Stimulated activated CD4-positive, alpha-beta T cell treated with anti-CD3 and anti-CD28 coated beads, TNF-alpha, amount 100 ng/mL, for 48 hours (primary cell): ENCODE measurements at places on chromosomes 2 and 18.

DNA sequence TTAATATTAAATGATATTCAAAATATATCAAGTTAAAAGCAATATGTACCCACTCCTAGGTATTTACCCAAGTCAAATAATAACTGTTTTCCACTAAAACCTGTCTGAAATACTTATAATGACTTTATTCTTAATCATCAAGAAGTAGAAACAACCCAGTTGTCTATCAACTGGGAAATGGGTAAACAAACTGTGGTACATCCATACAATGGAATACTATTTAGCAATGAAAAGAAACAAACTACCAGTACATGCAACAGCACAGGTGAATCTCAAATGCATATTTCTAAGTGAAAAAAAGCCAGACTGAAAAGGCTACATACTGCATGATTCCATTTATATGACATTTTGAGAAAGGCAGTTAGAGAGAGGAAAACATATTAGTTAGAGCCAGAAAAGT, 559.9 kb downstream of the MBD2 start:
- no peak for DNase-seq

DNA sequence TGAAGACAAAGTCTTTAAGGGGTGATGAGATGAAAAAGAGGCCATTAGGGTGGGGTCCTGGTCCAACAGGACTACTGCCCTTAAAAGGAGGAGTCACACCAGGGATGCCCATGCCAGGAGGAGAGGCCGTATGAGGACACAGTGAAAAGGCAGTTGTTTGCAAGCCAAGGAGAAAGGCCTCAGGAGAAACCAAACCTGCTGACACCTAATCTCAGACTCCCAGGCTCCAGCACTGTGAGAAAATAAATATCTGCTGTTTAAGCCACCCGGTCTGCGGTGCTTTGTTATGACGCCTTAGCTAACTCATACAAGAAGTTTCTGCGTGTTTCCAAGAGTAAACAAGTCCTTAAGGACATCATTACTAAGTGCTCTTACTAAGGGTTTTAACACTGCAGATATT, 93.6 kb downstream of the DNER start:
- DNase-seq = no peak

- no peak for DNase-seq
These were observed 45.4 kb downstream of the ASAP2 start for GRCh38 chr2:9252002-9252357.

- DNase-seq = no peak
These were observed 206.1 kb downstream of the RAB3GAP1 start for GRCh38 chr2:135258193-135258592.

- DNase-seq = no peak
These were observed 52.6 kb downstream of the TACR1 start for GRCh38 chr2:75146606-75147332.
